ENCODE measurements at places on chromosomes 6 and 20.

DNA sequence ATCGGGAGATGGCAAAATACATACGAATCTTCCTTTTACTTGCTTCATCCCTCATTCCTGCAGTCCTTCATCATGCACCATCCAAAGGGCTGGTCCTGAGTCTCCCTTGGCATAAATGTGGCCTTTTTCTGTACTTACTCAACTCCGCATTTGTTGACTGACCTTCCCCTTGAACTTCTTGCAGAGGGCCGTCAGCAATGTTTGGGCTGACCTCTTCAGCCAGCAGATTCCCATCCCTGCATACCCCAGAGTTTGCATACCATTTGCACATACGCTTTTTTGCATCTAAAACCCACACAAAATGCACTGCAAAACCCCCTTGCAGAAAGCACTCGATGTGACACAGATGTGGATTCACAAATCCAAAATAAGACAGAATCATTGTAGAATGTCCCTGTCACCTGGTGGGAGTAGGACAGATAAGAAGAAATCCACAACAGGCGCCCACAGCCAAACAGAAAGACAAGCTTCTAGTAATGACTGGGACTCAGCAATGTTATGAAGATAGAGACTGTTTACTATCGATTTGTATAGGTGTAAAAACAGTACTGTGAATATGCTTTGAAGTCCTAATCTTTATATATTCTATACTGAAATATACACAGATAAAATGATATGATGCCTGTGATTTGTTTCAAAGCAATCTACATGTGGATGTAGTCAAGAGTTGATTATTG lies 45.8 kb downstream of the TBC1D7 start:
- DNase-seq = no peak

DNA sequence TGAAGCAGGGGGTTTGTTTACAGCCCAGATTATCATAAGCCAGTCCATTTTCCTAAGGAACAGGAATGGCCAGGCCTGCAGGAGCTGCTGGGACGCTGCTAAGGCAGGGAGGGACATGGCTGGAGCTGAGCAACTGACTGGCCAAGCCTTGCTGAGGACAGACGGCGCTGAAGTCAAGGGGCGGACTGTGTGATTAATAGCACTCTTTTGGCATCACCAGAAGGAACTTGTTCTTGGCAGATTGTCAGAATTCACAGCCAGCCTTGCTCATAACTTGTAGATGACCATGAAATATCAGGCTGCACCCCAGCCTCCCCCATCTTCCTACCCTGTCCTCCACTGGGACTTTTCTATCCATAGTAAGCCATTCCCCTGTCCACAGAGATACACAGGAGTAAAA lies 218.8 kb upstream of the RNF24 start:
- DNase-seq = no peak

GRCh38 chr6:4358414-4359107 lies 223.2 kb upstream of the ECI2 start:
- DNase-seq = no peak

- no peak for DNase-seq
Measured at GRCh38 chr6:143062551-143062950, 1.9 kb downstream of the AIG1 start.

- DNase-seq = no peak
Measured at GRCh38 chr20:46156065-46156464, 38.0 kb downstream of the CD40 start.

DNA sequence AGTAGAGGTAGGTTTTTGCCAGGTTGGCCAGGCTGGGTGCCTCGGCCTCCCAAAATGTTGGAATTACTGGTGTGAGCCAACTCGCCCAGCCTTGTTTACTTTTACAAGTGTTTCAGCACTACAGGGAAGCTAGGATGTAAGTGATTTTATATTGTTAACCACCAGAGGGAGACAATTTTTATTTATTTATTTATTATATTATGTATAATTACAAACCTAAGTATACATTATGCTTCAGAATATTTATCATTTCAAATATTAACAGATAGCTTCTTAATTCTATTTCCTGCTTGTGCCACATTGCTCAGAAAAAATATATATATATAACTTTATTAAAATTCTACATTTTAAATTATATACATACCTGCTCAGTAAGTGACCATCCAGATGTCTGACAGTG lies 9.8 kb downstream of the MMUT start:
- DNase-seq = no peak

DNA sequence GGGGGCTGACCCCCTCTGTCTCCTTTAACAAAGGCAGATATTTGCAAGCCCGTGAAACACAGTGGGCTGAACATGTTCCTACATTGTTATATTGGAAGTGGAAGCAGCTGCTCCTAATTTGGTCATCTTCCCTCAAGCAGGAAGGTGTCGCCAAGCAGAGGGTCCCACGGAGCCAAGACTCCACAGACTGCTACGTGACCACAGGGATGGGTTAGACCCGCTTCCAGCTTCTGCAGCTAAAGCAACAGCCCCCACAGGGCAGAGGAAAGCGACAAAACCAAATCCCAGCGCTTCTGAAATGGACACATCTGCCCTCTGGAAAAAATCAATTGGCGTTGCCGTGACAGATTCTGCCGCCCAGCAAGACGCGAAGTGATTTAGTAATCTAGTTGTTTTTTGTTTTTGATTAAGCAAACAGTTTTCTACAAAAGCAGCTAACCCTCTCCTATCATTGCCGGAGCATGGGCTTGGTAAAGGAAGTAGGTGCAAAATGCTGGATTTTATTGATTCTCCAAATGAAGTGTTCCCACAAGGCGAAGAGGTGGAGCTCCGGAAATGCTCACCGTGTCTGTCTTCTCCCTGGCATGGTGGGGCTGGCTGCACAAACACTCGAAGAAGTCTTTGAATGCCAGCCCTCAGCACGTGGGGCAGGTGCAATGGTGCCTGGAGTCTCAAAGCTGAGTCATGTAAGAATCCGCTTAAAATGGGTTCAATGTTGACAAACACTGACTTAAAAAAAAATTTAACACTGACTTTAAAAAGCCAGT lies 79.4 kb upstream of the FRMD1 start:
- no peak for DNase-seq

DNA sequence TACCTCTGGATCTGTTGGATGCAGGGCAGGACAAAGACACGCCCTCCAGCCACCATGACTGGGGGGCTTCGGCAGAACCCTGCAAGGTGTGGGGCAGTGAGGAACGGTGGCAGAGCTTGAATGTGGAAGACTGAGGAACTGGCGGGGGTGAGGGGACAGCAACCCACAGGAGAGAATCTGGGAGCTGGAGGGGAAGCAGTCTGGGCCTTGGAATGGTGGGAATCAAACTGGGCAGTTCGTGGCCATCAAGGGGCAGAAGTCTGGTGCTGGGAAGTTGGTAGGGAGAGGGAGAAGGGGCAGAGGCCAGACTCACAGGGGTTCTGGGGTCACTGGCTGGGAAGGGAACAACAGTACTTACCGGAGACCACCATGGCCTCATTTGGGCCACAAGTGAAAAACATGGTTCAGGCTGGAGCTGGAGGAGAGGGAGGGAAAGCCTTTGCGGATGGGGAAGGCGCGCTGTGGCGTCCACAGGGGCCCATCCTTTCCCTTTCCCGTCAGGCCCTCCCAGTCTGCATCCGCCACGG lies 635 bp downstream of the FLOT1 start:
- DNase-seq = no peak

DNA sequence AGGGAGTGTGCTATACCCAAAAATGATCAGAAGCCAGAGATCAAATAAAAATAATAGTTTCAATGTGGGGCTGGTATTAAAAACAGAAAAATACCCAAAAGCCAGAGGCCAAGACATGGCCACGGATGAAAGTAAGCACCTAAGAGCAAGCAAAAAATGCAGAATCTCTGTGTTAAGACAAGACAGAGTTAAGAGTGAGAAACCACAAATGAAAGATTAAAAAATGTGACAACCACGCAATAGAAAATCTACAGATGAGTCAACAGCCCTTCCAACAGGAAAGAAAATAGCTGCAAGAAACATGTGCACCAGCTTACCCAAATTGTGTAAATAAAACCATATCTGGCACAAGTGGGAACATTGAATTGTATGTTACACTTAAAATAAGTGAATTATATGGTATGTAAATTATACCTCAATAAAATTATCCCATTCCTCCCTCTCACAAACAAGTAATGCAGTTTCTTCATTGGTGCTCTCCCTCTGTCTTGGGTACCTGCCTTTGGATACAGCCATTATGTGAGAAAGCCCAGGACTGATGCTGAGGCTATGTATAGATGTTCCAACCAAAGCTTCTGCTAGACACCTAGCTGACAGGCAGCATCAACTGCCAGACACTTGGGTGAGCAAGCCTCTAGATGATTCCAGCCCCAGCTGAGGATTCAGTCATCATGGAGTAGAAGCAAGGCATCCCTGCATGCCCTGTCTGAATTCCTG lies 55.3 kb upstream of the UFL1 start:
- no peak for DNase-seq

- no peak for DNase-seq
Measured at GRCh38 chr20:7193681-7194080, 426.2 kb downstream of the BMP2 start.

GRCh38 chr20:6613280-6613861 lies 154.1 kb upstream of the BMP2 start:
- no peak for DNase-seq

DNA sequence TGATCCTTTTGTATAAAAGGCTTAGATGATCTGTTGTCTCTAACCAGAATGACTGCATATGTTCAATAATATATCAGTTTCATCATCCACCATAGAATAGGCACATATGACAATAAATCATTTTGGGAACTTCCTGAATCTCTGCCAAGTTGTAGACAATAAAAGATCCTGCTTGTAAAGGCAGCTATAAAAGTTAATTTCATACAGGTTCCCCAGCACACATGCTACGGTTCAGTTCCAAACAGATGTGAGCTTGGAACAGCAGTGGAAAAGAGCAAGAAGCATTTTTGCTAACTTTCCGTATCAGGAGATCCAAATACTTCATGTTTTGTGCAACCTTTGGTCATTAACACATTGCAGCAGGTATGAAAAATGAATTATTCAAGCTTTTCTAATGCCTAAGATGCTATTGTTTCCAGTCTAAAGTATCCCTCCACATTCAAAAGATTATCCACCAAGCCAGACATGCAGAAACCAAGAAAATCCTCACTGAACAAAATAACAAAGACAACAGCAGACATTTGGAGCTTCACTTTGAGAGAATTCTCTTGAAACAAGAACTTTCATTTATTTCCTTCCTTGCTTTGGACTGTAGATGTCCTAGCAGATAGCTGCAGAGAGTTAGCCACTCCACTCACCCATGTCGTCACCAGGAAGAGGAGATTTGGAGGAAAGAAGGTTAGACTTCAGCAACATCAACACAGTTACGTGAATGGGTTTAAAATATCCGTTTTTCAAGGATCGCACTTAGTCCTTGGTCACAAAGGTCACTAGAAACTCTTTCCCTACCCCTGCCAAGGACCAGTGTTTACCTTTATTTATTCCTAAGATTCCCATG lies 453.5 kb upstream of the JARID2 start:
- no peak for DNase-seq

GRCh38 chr6:5471637-5472398 lies 210.5 kb downstream of the FARS2 start:
- no peak for DNase-seq

DNA sequence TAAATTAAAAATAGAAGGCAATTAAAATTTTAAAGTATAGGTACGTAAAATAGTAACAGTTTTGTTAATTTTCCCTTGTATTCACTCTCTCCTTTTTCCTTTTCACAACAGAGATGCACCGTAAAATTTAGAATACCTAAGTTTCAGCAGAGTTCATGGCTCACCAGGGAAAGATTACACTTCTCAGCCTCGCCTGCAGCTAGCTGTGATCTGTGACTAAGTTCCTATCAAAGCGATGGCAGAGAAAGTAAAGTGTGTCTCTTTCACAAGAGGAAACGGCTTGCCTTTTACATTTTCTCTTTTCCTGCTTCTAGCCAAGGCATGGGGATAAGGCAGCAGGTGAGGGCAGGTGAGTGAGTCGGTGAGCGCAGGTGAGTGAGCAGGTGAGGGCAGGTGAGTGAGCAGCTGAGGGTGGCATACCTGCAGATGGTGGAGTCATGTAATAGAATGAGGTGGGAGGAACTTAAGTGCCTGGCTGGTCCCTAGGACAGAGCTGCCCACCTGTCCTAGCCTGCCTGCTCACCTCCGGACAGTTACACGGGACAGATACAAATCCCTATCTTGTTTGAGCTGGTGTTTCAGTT lies 30.9 kb downstream of the ZFP64 start:
- DNase-seq = no peak

GRCh38 chr20:5548902-5549599 lies 201.2 kb upstream of the SHLD1 start:
- DNase-seq = no peak

GRCh38 chr6:44456070-44456965 lies 68.8 kb downstream of the CDC5L start:
- DNase-seq = peak; percentile 37

- DNase-seq = no peak
Measured at GRCh38 chr6:170405311-170405975, 98.9 kb downstream of the FAM120B start.

GRCh38 chr6:103280417-103280816 lies 1579.3 kb downstream of the HACE1 start:
- no peak for DNase-seq

- no peak for DNase-seq
Measured at GRCh38 chr6:148249160-148249559, 93.5 kb upstream of the SASH1 start.

DNA sequence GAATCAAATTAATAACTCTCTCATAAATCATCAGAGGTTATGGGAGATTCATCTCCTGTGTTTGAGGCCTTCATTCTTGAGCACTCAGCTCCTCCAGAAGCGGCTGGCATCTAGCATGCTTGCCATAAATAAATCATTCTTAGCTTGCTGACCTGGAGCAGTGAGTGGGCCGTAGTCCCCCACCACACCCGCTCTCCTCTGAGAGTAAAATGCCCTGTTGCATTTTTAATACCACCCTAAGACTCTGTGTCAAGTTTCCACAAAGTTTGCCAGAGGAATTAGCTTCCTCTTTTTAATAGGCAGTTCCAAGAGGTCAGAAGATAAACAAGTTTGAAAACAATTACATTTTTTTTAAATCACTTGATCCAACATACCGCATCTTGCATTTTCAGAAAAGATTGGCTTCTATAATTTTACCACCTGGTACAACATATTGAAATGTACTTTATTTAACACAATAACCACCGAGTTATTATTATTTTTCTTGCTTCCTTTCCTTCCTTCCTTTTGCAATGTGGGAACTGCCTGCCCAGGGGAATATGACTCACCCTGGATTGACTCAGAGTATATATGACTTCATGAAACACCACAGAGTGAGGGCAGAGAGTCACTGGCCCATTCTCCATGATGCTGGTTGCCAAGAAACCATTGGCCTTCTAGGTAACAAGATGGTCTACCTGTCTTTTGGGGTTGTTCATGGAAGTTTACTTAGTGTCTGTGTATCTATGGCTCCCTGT lies 29.4 kb upstream of the CLIC5 start:
- DNase-seq = no peak

DNA sequence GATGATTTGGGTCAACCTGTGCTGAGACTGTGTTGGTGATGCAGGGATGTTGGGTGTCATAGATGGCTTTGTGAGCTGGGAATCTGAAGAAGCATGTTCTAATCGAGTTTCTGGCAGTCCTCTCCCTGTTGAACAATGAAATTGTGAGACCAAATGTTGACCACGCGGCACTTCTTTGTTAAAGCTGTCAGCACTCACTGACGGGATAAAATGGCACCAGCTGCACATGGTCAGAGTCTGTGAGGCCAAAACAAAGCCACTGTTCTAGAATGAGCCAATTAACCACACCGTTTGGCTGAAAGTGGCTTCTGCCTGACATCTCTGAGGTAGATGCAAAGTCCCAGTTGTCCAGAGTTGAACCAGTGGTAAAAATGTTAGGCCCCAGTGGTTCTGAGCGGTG lies 562.2 kb downstream of the KIF16B start:
- DNase-seq = no peak
